SJSA1 (cell line): ENCODE measurements at places on chromosomes 12 and 14. TPM values are rescaled to one million over a fixed set of nuclear protein-coding genes. Genes with fewer than 3 reads are reported as not detected.

DNA sequence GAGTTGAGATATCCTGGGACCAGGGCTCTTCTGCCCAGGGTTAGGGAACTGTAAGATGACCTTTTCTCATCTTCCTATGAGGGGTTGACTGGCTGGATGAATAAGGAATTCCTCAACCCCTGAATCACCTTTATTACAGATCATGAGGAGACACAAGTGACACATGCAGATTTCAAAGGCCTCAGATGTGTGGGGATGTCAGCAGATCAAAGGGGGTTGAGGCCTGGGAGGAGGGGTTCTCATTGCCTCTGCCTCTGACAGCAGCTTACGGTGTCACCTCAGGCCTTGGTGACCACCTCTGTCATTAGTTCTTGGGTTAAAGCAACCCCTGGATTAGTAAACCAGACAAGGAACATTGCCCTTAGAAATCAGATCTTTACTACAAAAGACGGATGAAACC lies 2.1 kb upstream of the KRT72 start:
- DNase-seq, result no peak

PIWIL1 gene
- not detected in 2 replicates for total RNA-seq

ACTR10 gene
- total RNA-seq, result 79.8 and 82.6 TPM in 2 replicates

GRCh38 chr12:69569236-69569635 lies 16.0 kb upstream of the CCT2 start:
- no peak for DNase-seq

GRCh38 chr12:98618952-98619351 lies 25.5 kb downstream of the SLC25A3 start:
- no peak for DNase-seq

GRCh38 chr12:79689477-79690141 lies 1.2 kb downstream of the PAWR start:
- DNase-seq, result peak; percentile 54

DNA sequence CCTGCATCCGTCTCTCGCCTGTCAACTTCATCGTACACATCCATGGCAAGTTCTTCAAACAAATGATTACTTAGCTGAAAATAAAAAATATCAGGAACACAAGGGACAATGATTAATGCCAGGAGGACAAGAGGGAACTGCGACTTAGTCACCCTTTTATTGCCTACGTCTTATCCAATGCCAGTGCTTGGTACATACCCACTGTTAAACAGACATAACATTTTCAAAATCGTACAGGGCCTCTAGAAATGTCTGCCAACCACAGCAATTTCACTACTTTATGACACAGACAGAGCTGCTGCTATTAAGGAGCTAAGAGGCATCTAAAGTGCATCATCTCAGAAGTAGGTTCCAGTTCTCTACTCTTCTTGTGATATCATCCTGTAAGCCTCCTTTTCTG lies 34.6 kb downstream of the GIT2 start:
- DNase-seq, result no peak

DNA sequence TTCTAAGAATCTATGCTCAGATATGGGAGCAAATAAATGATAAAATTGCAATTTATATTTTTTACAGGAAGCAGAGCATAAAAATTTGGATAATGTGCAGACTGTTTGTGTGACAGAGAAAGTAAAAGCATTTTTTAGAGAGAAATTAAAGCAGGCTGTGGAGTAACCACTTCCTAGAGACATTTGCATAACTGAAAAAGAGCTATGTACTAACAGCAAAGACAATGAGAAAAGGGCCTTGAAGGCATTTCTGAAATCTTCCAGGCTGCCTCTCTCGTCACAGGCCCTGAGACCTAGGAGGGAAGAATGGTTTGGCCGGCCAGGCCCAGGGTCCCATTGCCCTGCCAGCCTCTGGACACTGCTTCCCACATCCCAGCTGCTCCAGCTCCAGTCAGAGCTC lies 247.2 kb downstream of the ALX1 start:
- DNase-seq, result no peak

DNA sequence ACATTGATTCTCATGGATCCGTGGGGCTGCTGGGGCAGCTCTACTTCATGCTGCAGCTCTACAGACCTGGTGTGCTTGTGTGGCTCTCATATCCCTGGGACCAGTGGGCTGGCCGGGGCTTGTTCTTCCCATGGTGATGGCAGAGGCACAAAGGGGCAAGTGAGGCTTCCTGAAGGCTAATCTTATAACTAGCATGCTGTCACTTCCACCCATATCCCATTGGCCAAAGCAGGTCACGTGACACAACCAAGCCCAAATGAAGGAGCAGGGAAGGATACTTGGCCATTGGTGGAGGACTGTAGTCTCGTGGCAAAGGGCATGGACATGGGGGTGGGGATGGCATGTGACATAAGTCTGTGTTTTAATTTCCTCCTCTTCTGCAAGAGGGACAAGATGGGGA lies 9.9 kb downstream of the PLBD2 start:
- DNase-seq, result no peak

SOAT2 gene
- not detected in 2 replicates for total RNA-seq

DNA sequence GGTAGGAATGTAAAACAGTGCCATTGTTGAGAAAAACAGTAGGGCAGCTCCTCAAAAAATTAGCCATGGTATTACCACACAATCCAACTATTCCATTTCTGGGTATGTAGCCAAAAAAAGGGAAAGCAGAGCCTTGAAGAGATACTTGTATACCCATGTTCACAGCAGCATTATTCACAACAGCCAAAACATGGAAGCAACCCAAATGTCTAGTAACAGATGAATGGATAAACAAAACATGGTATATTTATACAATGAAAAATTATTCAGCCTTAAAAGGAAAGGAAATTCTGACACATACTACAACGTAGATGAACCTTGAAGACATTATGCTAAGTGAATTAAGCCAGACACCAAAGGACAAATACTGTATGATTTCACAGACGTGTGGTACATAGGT lies 67.6 kb upstream of the GNG2 start:
- no peak for DNase-seq

DNA sequence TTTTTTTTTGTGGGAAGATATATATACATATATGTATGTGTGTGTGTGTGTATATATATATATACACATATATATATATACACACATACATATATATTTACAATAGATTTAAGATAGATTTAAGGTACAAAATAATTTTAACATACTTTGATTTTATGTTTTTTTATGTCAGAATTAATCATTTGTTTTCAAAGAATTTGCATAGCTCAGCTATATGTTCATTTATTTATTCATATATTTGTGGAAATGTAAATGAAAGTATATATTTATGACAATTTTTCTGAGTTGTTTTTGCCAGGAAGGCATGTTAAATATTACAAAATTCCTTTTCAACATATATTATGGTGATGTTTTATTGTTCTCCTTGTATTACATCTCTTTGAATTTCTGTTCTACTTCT lies 887.4 kb upstream of the NOVA1 start:
- DNase-seq, result no peak

CS gene
- 65.7 and 109 TPM in 2 replicates for total RNA-seq

KCNK13 gene
- total RNA-seq, result 0.05 TPM in 1 of 2 replicates, not detected in the other

DNA sequence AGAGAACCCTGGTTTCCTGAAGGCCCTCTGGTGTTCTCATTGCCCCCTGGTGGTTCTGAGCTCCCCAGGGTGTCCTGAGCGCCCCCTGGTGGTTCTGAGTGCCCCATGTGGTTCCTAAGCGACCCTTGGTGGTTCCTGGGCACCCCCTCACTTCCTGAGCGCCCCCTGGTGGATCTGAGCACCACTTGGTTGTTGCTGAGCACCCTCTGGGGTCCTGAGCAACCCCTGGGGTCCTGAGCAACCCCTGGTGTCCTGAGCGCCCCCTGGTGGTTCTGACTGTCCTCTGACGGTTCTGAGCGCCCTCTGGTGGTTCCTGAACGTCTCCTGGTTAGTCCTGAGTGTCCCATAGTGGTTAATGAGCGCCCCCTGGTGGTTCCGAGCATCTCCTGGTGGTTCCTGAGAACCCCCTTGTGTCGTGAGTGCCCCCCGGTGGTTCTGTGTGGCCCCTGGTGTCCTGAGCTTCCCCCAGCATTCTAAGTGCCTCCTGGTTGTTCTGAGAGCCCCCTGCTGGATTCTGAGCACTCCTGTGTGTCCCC lies 568.3 kb downstream of the TMEM121 start:
- DNase-seq, result no peak

FAM90A1 gene
- total RNA-seq, result not detected in 2 replicates

GRCh38 chr14:85058150-85058549 lies 471.8 kb upstream of the FLRT2 start:
- no peak for DNase-seq

DNA sequence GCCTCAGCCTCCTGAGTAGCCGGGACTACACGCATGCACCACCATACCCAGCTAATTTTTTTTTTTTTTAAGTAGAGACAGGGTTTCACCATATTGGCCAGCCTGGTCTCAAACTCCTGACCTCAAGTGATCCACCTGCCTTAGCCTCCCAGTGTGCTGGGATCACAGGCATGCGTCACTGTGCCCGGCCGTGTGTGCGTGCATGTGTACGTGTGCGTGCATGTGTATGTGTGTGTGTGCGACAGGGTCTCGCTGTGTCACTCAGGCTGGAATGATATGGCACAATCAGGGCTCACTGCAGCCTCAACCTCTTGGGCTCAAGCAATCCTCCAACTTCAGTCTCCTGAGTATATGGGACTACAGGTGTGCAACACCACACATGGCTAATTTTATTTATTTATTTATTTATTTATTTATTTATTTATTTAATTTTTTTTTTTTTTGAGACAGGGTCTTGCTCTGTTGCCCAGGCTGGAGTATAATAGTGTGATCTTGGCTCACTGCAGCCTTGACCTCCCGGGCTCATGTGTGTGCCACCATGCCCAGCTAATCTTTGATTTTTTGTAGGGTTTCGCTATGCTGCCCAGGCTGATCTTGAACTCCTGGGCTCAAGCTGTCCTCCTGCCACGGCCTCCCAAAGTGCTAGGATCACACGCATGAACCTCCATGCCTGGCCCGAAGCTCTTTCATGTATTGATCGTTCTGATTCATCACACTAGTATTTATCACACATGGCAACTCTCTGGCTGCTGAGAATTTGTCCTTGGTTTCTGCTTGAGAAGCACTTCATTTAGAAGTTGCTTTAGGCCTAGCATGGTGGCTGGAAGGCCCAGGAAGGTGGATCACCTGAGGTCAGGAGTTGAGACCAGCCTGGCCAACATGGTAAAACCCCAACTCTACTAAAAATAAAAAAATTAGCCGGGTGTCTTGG lies 35.9 kb upstream of the CLIP1 start:
- DNase-seq, result no peak

CHGA gene
- total RNA-seq, result not detected in 2 replicates

DNA sequence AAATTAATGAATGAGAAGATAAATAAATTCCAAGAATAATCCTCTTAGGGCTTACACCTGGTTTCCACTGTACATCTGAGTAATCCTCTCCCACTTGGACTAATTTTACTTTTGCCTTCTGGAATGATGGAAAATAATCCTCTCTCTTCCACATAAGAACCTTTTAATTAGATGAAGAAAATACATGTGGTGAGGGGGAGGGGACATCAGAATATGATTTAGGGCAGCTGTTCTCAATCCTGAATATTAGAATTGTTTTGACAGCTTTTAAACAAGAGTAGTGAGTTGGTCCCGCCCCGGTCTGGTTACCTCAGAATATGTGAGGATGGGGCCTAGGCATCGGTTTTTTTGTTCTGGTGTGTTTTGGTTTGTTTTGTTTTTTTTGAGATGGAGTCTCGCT lies 51.5 kb downstream of the HECTD4 start:
- no peak for DNase-seq

GRCh38 chr12:65287426-65287825 lies 8.9 kb downstream of the MSRB3 start:
- no peak for DNase-seq

- DNase-seq, result no peak
Observed at GRCh38 chr12:91616416-91616815, 433.8 kb upstream of the DCN start.

KRT2 gene
- total RNA-seq, result not detected in 2 replicates

DNA sequence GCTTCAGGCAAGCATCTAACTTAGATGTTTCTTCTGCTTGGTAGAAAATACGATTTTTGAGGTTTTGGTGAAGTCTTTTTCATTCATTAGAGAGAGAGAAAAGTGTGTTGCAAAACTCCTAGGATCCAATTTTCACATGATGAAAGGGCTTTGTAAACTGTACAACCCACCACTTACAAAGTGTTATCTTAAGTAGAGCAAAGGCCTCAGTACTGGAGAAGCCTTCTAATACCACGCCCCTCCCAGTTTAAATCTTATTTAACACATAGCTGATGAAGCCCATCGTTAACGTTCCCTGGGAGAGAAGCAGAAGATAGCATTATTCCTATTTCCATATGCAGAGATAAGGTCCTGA lies 869 bp downstream of the APOLD1 start:
- DNase-seq, result no peak

DNA sequence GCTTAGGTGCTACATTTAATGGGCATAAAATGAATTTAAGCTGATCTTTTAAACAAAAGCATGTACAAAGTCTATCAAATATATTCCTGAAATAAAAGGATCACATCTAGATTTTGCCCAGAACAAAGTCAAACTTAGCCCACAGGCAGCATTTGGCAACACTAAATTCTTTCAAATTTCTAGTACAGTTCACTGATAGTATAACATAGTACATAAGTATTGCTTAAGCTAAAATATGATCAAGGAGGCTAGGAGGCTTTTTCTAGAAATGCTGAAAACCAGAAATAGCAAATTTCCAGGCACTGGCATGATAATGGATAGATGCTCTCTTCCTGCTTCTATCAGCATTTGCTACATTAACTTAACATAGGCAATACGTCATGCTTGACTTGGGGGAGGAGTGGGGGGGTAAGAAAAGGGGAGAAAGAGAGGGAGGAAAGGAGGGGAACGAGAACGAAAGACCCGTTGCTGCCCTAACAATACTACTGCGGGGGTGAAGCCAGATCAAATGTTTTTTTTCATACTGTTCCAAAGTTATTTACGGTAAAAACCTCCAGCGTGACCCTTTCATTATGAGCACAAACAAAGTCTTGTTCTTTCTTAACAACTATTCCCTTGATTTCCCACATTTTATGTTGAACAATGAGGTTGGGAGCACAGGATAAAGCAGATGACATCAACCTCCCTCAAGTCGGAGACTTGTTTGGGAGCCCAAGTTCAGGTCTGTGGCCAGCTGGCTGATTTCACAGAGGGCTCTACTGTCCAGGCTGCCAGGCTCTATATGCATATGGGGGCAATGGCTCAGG lies 10.6 kb downstream of the TMED10 start:
- peak; percentile 20 for DNase-seq

DNA sequence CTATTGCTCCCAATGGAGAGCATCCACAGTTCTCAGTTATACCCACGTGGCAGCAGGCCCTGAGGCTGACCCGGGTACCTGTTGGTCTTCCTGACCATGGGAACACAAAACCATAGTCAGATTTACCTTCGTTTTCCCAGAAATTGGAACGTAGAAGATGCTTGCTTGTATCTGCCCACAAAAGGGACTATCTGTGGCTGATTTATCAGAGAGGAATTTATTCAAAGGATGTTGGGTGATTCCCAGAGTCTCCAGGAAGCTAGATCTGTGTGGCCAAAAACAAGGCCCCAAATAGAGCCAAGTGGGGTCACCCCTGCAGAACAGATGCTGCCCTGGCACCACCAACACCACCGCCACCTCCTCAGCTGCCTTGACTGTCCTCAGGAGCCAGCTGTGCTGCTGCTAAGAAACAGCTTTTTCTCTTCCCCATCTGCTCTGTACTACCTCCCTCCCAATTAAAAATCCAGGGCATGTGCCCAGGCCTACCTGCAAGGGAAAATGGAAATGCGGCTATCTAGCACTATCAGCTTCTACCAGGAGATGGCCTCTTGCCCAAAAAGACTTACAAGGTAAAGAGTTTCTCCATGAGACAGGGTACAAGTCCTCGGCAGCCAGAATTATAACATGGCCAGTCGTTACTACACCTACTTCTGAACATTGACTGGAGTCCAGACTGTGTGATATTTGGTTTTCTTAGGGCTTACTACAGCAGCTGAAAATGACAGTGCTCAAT lies 128.6 kb upstream of the PLEKHG7 start:
- DNase-seq, result no peak
